Mucosa of descending colon (tissue), 3 donors: ENCODE measurements at places on chromosomes 2 and 18. TPM values are rescaled to one million over a fixed set of nuclear protein-coding genes. Genes with fewer than 3 reads are reported as not detected.

Gene AQP12B
- 0.16 TPM for total RNA-seq

Gene CAPN14
- not detected for total RNA-seq

Gene ACMSD
- total RNA-seq, result not detected

Gene GEN1
- 12.9 TPM for total RNA-seq

Gene DYNAP
- not detected for total RNA-seq

Gene COL4A4
- total RNA-seq, result 0.44 TPM

Gene DNER
- 8.4 TPM for total RNA-seq

Gene CFAP65
- total RNA-seq, result 0.09 TPM

Gene KCNG2
- not detected for total RNA-seq

Gene EGR4
- not detected for total RNA-seq

Gene TNP1
- not detected for total RNA-seq

Gene SLC38A11
- 8.6 TPM for total RNA-seq

Gene SNTG2
- 0.38 TPM for total RNA-seq

Gene GNLY
- total RNA-seq, result 4.3 TPM

Gene CRYBA2
- total RNA-seq, result 5.0 TPM

Gene OTOS
- total RNA-seq, result not detected

Gene C1GALT1C1L
- 0.67 TPM for total RNA-seq

Gene TPRKB
- 23.9 TPM for total RNA-seq

Gene CNTNAP5
- 3.3 TPM for total RNA-seq

Gene SP9
- not detected for total RNA-seq

Gene B3GNT7
- 330 TPM for total RNA-seq

Gene COQ10B
- total RNA-seq, result 28.1 TPM

Gene RGPD4
- total RNA-seq, result 0.13 TPM

Gene ZNF385B
- total RNA-seq, result 2.2 TPM

Gene FAM210A
- total RNA-seq, result 16.2 TPM

Gene INHA
- total RNA-seq, result not detected

Gene POTEF
- total RNA-seq, result not detected

Gene KHK
- 8.1 TPM for total RNA-seq

Gene AQP4
- 0.63 TPM for total RNA-seq

Gene MFSD2B
- total RNA-seq, result 0.20 TPM

Gene LGALSL
- 40.9 TPM for total RNA-seq

Gene NTSR2
- not detected for total RNA-seq

Gene VAMP8
- total RNA-seq, result 125 TPM

Gene GALR1
- 0.92 TPM for total RNA-seq

Gene DSC3
- total RNA-seq, result not detected

Gene ALK
- total RNA-seq, result 0.07 TPM

Gene TPO
- 1.3 TPM for total RNA-seq
